RPMI7951 (cell line): ENCODE measurements at places on chromosomes 7 and 10. TPM values are rescaled to one million over a fixed set of nuclear protein-coding genes. Genes with fewer than 3 reads are reported as not detected.

The NME8 gene
- not detected in 2 replicates for total RNA-seq

The BTRC gene
- total RNA-seq = 7.1 and 7.9 TPM in 2 replicates

The PPP1R17 gene
- total RNA-seq = not detected in 2 replicates

The ADAM12 gene
- total RNA-seq = 34.8 and 38.6 TPM in 2 replicates

The HOXA1 gene
- total RNA-seq = 6.2 and 7.3 TPM in 2 replicates

GRCh38 chr7:15086131-15086611, 183.6 kb upstream of the DGKB start:
- DNase-seq = no peak

DNA sequence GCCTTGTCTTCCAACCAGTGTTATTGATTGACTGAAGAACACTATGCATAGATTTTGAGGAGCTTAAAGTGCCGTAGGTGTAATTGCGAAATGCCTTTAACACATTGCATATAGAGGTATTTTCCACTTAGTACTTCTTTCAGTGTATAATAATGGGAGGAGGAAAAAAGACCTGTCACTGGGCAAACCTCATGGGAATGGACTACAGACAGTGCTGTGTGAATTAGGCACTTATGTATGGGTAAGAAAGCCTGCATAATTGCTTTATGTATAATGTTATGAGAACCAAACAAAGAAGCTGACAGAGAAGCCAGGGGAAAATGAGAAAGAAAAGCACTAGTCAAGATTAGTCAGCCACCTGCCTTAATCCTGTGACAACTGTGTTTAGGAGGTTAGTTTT, 12.4 kb upstream of the SCRN1 start:
- no peak for DNase-seq

- peak; percentile 31 for DNase-seq
Measured at GRCh38 chr10:123640016-123640535, 26.1 kb upstream of the GPR26 start.

DNA sequence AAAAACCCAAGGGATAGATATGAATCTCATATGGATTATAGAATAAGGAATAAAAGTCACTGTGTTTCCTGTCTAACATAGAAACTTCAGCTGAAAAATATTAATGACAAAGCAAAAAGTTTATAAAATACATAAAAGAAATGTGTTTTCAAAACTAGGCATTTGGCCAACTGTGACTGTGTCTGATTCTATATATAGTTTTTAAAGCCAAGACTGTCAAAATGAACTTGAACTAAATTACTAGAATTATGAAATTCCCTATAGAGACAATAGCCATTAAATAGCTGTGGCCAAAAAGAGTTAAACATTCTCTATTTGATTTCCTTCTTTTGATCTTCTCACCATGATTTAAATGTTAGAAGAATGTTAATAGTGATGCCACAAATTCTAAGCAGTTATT, 311.2 kb upstream of the SEMA3D start:
- no peak for DNase-seq

DNA sequence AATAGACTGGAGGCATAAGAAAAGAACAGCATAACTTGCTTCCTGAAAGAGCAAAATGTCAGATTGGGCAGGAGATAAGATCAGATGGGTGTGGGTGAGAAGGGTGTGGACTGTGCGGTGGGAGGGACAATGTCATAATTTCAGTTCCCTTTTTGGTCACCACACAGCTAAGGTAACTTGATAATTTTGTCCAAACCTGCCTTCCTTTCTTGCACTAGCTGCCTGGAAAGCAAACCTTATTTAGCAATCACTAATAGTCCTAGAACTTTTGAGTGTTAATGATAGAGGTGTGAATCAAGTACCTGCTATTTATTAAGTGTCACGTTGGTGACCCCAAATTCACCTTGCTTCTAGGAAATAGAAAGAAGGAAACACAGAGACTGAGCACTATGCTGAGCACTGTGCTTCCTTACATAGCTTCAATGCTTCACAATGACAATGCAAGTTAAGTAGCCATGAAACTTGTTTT, 72.4 kb upstream of the SP4 start:
- no peak for DNase-seq

- DNase-seq = peak; percentile 35
Measured at GRCh38 chr7:106583100-106583499, 77.9 kb downstream of the CCDC71L start.

DNA sequence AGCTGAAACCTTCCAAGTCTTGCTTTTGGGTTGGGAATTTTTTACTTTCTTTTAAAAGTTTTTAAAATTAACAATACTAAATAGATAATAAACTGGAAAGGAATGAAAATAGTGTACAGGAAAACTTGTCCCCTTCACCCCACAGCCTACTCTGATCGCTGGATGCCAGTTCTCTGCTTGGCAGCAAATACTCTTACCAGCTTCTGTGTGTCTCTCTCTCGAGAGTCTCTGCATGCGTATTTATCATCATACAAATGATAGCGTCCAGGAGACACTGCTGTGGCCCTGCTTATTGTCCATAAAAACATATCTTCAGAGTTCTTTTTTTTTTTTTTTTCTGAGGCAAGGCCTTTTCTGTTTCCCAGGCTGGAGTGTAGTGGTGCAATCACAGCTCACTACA, 101.5 kb downstream of the CCNY start:
- DNase-seq = no peak

GRCh38 chr7:127938588-127938987, 92.6 kb downstream of the LRRC4 start:
- peak; percentile 62 for DNase-seq

DNA sequence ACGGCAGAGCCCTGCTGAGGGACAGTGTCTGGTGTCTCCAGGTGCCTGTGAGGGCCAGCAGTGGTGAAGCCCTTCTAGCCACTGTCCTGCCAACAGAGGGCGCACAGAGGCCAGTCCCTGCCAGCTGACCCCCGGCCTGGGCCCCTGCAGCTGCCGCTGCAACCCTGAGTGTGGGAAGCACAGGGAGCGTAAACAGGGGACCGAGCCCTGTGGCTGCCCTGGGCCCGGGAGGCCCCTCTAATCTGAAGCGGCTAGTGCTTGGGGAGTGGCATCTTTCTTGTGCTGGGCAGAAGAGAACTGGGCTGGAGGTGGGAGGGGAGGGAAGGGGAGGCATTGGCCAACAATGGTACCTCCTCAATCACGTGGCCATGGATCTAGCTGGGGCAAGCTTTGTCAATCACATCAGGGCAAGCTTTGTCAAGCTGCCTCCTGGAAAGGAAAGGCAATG, 34.6 kb downstream of the TRIM8 start:
- peak; percentile 51 for DNase-seq

DNA sequence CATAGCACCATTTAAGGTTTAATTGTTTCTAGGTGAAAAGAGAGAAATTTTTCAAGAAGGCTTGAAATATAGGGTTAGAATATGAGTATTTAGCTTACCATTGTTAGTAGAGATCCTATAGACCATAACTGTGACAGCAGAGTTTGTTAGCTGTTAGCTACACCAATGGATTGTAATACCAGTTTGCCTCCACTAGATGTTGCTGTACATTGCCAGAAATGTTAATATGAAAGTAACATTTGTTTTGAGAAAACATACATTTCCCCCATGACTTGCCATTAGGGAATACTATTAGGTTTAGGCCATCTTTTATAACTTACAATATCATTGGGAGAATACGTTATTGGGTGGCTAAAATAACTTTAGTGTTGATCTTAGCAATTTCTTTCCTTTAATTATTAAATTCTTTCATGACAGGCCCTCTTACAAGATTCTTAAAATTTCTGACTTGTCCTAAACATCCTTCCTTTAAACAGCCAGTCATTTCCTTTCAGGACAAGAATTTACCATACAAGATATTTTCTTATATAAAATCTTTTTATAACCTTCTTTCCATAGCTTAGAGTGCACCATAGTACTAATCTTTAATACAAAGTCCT, 39.5 kb downstream of the ZNF117 start:
- DNase-seq = peak; percentile 58

GRCh38 chr7:96284835-96285234, 37.1 kb downstream of the SLC25A13 start:
- no peak for DNase-seq

DNA sequence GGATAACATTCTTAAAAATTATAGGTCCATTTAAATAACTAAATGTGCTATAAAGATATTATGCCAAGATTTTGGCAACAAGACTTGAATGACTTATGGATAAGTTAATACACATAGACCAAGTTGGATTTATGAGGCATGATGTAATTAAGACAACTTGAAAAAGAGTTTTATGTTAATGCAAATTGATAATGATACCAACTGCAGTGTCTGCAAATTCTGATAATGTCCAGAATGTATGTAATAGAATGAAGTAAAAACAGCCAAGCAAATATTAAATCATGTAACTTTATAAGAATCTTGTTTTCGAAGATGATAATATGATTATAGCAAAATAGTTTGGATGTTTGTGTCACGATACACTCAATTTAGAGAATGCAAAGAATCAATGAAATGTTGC, 868.3 kb downstream of the DNAJB9 start:
- no peak for DNase-seq

GRCh38 chr10:98399784-98400183, 15.2 kb downstream of the PYROXD2 start:
- DNase-seq = no peak

DNA sequence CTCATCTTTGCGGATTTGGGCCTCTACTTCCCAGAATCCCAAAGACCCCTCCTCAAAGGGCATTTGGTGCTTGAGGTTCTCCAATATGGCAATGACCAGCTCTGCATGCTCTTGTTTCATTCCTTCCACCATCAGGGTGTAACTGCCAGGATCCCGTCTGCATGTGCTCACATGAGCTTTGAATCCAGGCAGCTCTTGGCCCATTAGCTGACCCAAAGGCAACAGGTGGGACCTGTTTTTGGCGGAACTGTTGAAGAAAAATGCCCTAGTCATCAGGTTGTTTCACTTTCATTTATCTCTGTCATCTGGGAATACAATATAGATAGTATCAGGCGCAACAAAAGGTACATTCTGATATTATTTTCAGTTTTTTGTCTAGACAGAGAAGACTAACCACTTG, 159.1 kb upstream of the TCF7L2 start:
- DNase-seq = no peak

DNA sequence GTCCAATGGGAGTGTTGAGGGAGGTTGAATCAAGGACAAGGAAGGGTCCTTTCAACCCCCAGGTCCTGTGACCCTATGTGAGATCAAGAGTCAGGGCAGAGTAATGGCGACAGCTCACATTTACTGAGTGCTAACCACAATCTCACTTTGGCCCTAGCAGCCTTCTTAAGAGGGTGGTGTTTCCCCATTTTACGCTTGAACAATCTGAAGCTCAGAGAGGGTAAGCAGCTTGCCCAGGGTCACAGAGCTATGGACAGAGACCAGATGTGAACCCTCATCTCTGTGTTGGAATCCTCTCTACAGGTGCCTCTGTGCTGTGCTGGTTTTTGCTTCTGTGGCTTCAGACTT, 102.0 kb downstream of the GRK5 start:
- DNase-seq = no peak

- no peak for DNase-seq
Measured at GRCh38 chr7:105600720-105601550, 19.6 kb upstream of the EFCAB10 start.

GRCh38 chr7:83684928-83685327, 36.0 kb upstream of the SEMA3E start:
- no peak for DNase-seq

GRCh38 chr10:49657606-49658005, 21.8 kb upstream of the C10orf53 start:
- DNase-seq = no peak

- no peak for DNase-seq
Measured at GRCh38 chr7:133529861-133530260, 277.0 kb downstream of the EXOC4 start.

DNA sequence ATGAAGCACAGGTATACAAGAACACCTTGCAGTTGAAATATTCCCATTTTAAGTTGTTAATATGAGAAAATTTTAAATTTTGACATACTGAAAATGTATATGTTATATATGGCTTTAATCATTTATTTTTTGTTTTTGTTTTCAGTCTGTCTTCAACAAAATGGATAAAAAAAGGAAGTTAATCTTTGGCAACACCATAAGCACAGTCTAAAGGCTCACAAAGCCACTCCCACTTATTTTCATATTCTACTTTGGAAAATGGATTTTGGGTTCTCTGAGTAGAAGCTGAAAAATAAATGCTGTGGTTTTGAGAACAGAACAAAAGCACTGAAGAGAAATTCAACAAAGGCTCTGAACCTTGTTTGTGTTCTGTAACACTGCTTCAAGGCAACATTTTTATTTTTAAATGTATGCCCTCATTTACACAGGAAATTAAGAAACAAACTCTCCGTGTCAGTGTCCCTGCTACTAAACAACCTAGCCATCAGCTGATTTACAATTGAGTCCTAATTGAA, 81.3 kb upstream of the LRRN3 start:
- DNase-seq = no peak

- DNase-seq = no peak
Measured at GRCh38 chr10:43203448-43204041, 63.3 kb downstream of the RASGEF1A start.
